ENCODE measurements at places on chromosomes 12 and 14.

DNA sequence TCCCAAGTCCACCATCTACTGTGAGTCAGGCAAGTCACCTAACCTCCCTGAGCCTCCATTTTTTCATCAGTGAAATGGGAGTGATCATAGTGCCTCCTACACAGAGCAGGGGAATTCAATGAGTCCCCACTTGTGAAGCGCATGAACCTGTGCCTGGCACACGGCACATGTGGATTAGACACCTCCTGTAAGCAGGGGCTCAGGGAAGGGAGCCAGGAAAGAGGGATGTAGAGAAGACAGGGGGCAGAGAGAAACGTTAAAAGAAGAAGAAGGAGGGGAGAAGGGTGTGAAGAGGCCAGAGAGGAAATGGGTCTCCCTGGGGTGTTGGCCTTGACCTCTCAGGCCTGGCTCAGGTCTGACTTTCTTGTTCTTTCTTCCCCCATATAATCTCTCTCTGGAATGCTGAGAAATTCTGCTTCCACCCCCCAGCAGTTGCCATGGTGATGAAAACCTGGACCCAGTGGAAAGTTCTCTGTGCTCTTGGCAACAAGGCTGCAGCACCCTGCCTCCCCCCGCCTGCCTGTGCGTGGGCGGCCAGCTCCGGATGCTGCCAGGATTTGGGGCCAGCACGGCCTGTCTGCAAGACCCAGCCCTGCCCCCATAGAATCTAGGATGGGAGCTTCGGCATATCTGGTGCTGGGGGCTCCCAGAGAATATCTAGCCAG is 94.5 kb downstream of the CALM1 start:
- peak; percentile 62 for DNase-seq

DNA sequence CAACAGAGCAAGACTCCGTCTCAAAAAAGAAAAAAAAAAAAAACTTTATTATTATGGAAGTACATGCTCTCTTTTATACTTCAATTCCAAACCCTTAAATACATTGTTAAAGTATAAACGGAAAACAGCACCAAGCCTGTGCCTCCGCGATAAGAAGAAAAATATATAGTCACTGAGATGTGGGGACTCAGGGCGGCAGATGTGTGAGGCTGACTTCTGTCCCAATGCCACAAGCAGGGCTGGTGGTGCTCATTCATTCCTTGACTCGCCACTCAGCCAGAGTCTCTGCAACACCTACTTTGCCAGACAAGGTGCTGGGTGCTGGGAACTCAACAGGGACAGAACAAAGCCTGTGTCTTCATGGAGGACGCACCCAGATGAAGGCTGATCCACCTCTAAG is 13.8 kb downstream of the LGMN start:
- DNase-seq: no peak

DNA sequence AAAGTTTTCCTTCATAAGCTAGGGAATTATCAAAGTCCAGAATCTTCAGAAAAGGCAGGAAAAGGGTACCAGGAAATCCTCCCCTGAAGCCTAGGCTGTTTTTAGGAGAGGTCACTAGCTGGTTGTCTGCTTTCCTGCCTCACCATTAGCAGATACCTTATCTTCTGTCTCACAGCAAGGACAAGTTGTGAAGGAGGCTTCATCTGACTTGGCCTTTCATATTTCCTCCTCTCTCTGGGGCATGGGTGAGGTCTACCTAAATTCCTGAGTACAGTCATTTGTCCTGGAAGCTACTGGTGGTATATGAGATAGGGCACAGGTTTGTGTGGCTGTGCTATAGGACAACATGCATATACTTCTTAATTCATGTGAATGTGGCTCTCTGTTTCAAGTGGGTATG is 2.3 kb downstream of the FOXJ2 start:
- DNase-seq: no peak

DNA sequence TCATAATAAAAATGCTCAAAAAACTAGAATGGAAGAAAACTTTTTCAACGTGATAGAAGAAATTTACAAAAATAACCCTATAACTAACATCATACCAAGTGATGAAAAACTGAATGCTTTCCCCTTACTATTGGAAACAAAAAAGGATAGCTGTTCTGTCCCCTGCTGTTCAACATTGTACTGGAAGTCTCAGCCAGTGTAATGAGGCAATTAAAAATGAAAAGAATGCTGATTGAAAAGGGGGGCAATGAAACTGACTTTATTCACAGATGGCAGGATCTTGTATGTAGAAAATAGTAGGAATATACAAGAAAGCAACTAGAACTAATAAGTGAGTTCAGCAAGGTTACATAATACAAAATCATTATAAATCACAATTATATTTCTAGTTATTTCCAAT is 337.9 kb upstream of the KITLG start:
- no peak for DNase-seq

GRCh38 chr12:4478933-4479332 is 33.3 kb upstream of the FGF6 start:
- DNase-seq: no peak

GRCh38 chr12:74897425-74898211 is 312.0 kb downstream of the KCNC2 start:
- no peak for DNase-seq

DNA sequence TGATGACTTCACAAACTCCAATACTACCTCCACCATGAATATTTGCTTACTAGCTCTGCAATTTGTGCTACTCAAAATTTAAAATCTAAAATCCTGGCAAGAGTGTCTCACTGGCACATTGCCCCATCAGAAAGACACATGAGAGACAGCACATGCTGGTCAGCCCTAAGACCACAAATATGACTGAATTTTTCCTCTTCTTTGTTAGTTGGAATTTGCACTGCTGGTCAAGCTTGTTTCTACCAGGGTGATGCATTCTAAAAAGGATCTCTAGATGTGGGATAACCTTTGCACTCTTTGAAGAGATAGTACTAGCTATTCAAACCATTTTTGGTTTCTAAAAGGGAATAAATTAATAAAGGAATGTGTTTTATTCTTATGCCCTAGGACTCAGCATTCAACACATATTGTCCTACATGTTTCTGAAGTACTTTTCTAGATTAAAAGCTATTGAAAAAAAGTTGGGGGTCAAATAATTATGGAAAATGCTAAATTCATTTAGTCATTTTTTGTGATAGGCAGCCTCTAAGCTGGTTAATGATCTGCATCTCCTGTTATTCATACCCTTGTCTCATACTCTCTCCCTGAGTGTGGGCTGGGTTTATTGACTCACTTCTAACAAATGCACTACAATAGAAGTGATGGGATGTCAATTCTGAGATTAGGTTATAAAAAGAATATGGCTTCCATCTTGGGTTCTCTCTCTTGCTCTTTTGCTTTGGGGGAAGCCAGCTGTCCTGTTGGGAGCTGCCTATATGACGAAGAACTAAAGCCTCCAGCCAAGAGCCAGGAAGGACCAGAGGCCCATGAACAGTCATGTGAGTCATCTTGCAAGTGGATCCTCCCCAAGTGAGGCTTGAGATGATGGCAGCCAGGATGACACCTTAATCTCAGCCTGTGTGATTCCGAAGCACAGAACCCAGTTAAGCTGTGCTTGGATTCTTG is 211.5 kb upstream of the CRY1 start:
- no peak for DNase-seq

DNA sequence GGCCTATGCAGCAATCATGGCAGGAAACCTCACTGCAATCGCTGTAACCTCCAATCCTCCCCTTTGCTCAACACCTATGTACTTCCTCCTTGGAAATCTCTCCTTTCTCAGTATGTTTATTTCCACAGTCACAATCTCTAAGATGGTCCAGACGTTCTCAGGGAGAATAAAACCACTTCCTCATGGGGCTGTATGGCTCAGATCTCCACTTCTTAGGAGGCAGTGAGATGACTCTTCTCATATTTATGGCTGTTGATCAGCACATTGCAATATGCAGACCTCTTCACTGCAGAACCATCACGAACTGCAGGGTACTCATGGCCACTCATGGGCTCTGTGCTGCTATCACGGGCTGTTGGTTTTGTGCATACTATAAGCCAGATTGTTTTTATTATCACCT is 17.1 kb upstream of the OR4K17 start:
- DNase-seq: no peak

GRCh38 chr12:53590652-53591051 is 35.5 kb downstream of the ATF7 start:
- DNase-seq: no peak

- no peak for DNase-seq
Observed at GRCh38 chr14:101072945-101073597, 169.5 kb upstream of the RTL1 start.

DNA sequence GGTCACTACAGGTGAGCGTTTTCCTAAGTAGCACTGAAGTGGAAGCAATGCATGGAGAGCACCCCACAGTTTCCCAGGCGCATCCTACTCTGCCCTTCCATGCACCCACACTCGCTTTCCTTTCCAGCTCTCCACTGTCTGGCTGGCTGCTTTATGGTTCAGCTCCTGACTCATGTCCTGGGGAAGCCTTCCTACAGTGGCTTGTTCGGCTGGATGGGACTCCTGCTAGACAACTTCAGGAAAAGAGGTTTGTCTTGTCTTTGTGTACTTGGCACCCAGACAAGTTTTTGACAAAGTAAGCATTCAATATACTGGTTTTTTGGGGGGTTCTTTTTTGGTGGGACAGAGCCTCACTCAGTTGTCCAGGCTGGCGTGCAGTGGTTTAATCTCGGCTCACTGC is 21.6 kb downstream of the PPM1H start:
- DNase-seq: no peak

DNA sequence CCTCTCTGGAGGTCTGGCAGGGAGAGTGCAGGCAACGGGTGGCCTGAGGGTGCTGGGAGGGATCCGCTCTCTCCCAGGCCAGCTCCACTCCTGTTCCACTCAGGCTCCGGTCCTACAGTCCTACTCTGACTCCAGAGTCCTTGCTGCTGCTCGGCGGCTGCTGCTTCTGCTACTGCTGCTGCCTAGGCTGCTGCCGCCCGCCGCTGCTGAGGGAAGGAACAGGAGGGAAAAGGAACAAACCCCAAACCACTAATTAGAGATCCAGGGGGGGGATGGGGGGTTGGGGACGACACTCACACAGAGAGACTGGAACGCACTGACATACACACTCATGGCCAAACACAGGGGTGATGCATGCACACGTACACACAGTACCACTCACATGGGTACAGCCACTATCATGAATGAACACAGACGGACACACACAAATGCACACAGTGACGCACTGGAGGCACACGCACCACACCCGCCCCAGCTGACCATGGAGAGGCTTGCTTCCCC is at the start of gene SP7:
SP7 (minus strand) TSS at position 174 of the 501 bp plus-strand sequence. CDS start 708 bp downstream, outside the sequence.
- no peak for DNase-seq

GRCh38 chr14:104937161-104937560 is 12.5 kb downstream of the PLD4 start:
- no peak for DNase-seq

GRCh38 chr14:93946104-93946503 is 19.0 kb downstream of the FAM181A start:
- DNase-seq: no peak

- DNase-seq: no peak
Observed at GRCh38 chr14:91159182-91159581, 45.3 kb downstream of the DGLUCY start.

DNA sequence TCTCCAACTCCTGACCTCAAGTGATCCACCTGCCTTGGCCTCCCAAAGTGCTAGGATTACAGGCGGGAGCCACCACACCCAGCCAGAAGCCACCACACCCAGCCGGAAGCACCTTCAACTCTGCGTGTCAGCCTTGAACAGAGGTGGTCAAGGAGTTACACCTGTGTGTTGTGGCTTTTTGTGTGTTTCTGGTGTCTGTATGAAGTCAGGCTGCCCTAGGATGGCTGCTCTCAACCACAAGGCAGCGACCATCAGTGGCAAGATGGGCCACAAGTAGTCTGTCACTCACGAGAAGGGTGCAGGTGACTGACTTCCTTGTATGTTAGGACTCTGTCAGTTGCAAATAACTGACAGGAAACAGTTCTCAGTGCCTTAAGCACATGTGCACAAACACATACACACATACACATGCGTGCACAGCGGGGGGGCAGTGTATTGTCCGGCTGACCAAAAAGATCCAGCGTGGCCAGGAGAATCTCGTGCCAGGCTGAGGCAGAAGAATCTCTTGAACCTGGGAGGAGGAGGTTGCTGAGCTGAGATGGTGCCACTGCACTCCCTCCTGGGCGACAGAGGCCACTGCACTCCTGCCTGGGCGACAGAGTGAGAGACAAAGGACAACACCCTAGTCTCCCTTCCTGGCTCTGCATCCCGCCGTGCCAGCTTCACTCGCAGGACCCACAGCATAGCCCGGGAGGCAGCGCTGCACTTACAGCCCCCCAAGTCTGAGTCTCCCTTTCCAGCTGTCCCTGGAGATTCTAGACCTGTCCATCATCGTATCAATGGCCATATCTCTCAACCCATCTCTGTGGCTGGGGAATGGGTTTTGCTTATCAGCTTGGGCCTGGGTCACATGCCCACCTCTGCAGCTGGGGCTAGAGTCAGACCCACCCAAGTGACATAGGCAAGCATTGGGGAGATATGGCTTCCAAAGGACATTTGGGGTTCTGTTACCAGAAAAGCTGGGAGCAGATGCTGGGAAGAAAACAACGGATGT is 13.7 kb downstream of the P2RX4 start:
- no peak for DNase-seq

DNA sequence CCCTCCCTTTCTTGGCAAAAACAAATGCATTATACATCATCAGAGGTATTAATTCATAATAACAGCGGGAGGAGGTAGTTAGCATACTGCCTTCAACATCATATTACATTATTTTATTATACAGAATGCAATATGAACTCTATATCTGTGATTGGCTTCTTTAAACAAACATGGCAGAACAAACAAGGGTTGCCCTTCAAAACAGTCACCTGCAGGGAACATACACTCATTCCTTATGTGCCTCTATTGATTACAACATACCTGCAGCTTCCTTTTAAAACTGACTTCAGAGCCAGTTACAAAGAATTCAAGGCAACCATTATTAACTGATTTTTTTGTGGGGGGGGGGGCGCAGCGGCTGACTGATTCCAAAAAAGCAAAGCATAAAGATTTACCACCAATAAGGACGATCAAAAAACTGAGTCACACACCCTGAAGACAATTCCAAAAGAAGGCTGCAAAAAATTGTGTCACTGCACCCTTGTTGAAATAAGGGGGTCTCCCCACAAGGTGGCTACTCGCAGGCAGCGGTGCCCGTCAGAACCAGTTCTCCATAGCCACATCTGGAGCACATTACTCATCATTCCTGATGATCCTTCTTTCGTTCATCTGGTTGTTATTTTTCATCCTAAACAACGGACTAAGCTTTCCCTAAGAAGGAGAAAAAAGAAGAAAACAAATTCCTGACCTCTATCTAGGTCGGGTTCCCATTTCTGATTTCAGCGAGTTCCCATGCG is 51.8 kb downstream of the SMUG1 start:
- DNase-seq: no peak

DNA sequence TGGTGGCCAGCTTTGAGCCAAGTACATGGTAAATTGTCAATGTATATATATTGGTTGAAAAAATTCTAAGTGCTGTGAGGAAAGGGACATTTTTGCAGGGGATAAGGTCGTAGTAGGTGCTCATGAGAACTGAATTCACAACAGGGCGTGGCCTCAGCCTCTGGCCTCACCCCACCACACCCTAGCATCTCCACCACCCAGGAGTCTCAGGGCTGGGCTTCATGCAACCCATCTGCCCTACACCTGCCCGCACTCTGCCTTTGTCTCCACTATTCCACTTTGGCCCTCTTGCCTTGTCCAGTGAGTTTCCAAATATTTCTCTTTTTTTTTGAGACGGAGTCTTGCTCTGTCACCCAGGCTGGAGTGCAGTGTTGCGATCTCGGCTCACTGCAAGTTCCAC is 22.1 kb upstream of the AQP2 start:
- no peak for DNase-seq
